Breast epithelium (tissue), 4 donors: ENCODE measurements at places on chromosomes 3 and 15. TPM values are rescaled to one million over a fixed set of nuclear protein-coding genes. Genes with fewer than 3 reads are reported as not detected.

DNA sequence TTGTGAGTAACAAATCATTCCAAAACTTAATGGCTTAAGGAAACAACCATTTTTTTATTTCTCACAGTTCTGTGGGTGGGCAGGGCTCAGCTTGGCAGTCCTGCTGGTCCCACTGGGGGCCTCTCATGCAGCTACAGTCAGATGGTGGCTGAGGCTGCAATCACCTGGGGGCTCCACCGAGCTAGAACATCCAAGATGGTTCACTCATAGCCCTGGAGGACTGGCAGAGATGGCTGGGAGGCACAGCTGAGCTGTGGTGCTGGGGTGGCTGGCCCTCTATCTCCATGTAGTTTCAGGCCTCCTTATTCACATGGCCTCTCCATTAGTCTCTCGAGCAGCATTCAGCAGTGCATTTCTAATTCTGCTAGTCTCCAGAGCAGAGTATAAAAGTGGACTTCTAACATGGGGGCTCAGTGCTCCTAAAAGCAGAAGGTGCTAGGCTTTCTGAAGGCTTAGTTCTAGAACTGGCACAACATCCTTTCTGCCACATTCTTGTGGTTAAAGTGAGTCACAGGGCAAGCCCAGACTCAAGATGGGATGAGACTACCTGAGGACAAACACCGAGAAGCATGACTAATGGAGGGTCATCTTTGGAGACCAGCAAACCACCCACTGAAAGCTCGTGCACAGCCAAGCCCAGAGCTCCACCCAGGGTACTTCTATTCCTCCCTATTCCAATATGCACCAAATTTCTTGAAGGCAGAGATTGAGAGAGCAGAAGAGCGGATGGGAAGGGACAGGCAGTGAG lies 6.3 kb downstream of the CAV3 start:
- no peak for DNase-seq

DNA sequence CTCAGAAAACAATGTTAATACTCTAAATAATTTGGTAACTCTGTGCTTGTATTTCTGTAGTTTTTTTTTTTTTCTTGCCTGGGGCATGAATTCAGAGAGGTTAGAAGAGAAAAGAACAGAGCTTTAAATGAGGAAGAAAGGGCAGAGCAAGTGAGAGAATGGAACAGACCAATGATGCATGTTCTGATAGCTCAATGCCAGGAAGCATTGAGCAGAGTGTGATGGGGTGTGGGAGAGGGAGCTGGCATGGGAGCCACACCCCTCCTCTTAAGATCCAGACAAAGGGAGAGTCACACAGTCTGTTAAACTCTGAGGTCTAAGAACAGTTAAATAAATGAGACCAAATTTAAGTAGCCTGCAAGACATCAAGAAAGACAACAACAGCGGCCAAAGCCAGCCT lies 538.6 kb downstream of the TUSC7 start:
- DNase-seq, result no peak

DNA sequence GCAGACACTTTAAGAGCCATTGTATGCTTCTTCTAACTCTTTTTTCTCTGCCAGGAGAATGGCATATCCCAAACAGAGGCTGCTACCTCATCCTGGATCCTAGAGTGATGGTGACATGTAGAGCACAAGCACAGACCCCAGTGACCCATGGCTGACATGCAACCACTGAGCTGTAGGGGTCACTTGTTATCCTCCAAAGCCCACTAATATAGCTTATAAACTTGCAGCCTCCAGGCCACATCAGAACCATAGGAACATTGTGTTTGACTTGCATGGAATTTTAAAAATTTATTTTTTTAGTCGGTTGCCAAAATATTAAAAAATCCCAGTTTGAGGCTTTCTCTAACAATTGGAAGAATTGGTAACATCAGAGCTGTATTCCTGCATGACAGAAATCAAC lies 283.0 kb upstream of the WNT5A start:
- no peak for DNase-seq

DNA sequence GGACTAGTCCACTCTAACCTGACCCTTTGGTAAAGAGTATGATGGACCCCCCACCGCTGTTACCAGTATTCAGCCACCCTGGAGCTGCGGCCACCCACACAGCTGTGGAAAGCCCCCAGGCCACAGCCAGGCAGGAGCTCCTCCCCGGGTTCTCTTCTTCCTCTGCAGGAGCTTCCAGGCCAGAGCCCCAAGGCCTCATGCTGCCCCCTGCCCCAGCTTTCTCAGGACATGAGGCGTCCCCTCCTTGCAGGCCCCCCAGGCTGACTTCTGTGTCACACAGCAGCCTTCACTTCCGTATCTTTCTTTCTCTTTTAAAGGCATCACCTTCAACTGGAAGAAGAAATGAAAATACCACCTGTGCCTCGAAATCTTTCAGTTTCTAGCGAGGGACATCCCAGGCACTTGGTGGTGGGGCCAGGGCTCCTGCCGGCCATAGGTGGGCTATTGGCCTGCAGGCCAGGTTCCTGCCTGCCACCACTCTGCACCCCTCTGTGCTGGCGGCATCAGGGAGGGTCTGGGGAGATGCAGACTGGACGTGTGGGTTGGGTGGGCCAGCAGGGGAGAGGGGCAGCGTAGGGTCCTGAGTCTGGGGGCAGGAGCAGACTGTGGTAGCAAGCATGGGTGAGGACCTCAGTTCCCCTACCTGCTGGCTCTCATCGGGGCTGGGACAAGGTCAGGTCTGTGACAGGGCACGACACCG lies 19.9 kb downstream of the KLF13 start:
- DNase-seq, result no peak

DNA sequence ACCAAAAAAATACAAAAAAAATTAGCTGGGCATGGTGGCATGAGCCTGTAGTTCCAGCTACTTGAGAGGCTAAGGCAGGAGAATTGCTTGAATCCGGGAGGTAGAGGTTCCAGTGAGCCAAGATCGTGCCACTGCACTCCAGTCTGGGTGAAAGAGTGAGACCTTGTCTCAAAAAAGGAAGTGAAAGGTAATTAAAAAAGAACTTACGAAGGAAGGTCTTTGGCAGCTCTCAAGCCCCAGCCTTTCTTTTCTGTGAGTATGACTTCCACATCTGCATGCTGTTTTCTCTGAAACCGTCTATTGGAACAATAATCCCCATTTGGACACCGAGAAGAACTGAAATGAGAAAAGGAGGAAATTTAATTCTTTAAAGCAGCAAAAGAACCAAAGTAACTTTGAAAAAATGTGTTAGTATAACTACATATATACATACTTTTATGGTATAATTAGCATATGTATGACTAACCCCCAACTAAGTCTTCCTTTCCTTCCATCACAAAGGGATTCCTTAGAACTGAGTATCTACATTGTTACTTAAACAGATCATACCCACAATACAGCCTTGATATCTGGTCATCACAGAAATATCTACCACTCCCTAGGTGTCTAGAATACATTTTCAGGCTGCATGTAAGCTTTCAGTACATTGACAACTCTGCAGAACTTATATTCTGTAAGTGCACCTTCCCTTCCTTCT lies 50.1 kb downstream of the SETD2 start:
- DNase-seq, result no peak

DNA sequence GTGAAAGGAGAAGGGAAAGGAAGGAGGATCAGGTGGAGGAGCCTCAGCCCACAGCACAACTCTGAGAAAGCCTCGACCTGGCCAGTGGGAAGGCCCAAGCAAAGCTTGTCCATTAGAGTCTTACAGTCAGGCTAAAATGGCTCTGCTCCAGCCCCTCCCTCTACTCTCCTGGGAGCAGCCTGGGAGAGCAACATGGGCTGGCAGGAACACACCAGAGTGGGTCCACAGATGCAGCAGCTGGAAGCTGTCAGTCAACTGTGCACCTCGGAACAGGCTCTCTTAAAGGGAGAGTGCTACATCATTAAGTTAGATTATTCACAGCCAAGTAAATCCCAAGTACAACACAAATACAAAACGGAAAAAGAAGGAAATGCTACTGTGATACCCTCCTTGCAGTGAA lies 98.0 kb upstream of the LIMD1 start:
- DNase-seq, result no peak

DNA sequence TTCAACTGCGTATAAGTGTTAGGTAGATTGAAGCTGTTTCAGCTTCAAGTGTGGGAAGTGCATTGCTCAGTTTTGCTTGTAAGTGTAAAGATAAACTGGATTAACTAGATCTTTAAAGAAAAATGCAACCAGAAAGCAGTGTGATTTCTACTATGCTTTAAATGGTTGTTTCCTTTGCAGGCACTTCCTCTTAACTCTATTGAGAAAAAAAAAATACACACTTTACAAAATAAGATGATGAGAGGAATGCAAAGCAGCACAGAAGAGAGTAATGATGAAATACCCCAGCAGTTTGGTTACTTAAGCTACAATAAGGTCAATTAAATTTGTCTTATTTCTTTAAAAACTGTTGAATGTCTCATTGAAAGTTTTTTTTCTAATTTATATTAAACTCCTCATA lies 40.8 kb downstream of the DPH6 start:
- DNase-seq, result no peak

GRK7 gene
- 0.33 TPM for total RNA-seq

BFSP2 gene
- not detected for total RNA-seq

REC114 gene
- total RNA-seq, result not detected
